ENCODE measurements at places on chromosomes 3 and 15. TPM values are rescaled to one million over a fixed set of nuclear protein-coding genes. Genes with fewer than 3 reads are reported as not detected.

Gene HRG
- polyA plus RNA-seq, result not detected

Gene FBXO40
- polyA plus RNA-seq, result not detected

Gene IL20RB
- polyA plus RNA-seq, result 83.2 TPM

Gene CCDC9B
- 21.1 TPM for polyA plus RNA-seq

Gene TPRG1
- polyA plus RNA-seq, result 61.0 TPM

Gene PLSCR1
- polyA plus RNA-seq, result 37.4 TPM

Gene CASR
- polyA plus RNA-seq, result not detected

Gene SLC38A3
- polyA plus RNA-seq, result 0.08 TPM

Gene STOML1
- polyA plus RNA-seq, result 9.0 TPM

Gene SPINK8
- polyA plus RNA-seq, result 2.6 TPM

Gene KNG1
- polyA plus RNA-seq, result not detected

Gene MUC4
- polyA plus RNA-seq, result 17.4 TPM

Gene TNIK
- 2.2 TPM for polyA plus RNA-seq

Gene CLDN18
- polyA plus RNA-seq, result 0.61 TPM

Gene STRIT1
- 0.14 TPM for polyA plus RNA-seq

Gene KLHL6
- 0.16 TPM for polyA plus RNA-seq

All from esophagus (tissue), 2 donors.